ENCODE measurements at places on chromosomes 12 and 14.

- DNase-seq: no peak
These were observed 408.7 kb upstream of the NOVA1 start for GRCh38 chr14:27006570-27006969.

- no peak for DNase-seq
These were observed 1012.1 kb downstream of the BCL11B start for GRCh38 chr14:98259881-98260280.

DNA sequence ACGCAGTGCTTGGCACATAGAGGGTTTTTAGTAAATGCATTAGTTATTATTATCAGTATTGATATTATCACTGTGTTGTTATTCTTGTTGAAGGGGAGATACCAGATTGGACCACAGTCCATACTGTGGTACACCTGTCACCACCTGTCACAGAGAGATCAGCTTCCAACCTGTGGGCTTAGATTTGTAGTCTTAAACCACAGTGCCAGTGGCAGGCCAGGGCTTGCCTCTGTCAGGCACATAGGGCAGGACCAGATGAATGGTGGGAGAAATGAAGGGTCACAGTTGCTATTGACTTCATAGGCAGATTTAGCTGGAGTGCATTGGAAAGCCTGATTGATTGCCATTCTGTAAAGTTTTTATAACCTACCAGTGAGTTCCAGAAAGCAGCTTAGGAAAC, 35.1 kb downstream of the ARL1 start:
- DNase-seq: no peak

GRCh38 chr12:69873429-69873828, 48.4 kb downstream of the MYRFL start:
- no peak for DNase-seq

DNA sequence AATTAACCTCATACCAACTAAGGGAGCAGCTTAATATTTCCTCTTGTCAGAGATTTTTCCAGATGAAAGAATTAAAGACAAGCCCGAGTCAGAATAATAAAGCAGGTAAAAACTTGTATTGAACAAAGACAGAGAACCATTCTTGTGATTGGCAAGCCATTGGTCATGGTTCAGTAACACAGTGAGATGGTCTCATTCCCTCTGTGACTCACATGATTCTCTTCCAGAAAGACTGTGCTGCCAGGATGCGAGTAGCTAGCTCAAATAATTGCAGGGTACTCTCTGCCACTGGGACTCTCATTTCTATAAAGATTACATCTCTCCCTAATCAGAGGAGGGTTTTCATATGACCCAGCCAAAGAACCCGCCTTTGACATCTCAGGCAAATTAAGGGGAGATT, 179.4 kb downstream of the PHLDA1 start:
- no peak for DNase-seq

- peak; percentile 1 for DNase-seq
These were observed 1322.3 kb upstream of the SEL1L start for GRCh38 chr14:82855912-82856391.

All from MV-4-11 (cell line).